Left renal pelvis (tissue), 4 donors: ENCODE measurements at places on chromosomes 7 and 10.

DNA sequence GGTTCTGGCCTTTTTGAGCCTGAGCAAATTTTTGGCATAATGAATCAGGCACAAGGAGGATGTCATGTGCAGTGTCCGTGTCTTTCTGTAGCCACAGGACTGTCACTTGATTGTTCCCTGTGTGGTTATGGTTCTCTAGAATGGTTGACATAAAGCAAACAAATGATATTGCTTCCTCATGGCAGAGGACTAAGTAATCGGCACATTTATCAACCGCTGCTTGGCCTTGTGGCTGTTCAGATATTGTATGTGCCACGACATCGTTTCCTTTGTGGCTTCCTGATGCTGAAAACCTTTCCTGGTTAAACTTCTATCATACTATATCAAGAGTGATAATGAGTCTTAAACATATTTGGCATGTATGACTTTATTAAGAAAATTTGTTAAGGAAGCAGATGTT is 598.8 kb downstream of the SUGCT start:
- DNase-seq: no peak

- DNase-seq: no peak
Measured at GRCh38 chr7:82194016-82194643, 249.4 kb downstream of the CACNA2D1 start.

DNA sequence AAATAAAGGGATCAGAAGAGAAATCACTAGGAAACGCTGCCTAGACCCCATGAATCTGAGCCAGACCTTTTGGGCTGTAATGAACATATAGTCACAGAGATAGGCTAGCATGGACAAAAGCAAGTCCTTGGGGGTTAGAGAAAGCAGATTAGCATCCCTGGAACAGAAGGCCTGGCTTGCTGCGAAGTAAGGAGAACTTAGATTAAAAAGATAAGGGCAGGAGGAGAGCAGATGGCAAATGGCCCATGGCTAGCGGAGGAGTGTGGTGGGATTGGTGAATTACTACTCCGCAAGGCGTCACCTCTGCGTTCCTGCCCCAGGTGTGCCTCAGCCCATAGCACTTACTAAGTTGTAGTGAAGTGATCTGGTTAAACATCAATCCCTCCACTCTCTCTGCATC is 92.3 kb upstream of the ZNF438 start:
- no peak for DNase-seq

DNA sequence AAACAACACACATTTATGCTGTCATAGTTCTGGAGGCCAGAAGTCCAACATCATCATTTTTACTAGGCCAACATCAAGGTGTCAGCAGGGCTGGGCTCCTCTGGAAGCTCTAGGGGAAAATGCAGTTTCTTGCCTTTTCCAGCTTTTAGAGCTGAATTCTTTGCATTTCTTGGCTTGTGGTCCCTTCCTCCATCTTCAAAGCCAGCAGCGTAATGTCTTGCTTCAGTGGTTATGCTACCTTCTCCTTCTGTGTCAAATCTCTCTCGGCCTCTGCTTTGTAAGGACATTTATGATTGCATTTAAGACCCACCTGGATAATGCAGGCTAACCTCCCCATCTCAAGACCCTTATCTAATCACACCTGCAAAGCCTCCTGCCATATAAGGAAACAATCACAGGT is 66.5 kb upstream of the ANKRD1 start:
- no peak for DNase-seq

- DNase-seq: no peak
Measured at GRCh38 chr10:60954035-60954434, 10.1 kb upstream of the RHOBTB1 start.

DNA sequence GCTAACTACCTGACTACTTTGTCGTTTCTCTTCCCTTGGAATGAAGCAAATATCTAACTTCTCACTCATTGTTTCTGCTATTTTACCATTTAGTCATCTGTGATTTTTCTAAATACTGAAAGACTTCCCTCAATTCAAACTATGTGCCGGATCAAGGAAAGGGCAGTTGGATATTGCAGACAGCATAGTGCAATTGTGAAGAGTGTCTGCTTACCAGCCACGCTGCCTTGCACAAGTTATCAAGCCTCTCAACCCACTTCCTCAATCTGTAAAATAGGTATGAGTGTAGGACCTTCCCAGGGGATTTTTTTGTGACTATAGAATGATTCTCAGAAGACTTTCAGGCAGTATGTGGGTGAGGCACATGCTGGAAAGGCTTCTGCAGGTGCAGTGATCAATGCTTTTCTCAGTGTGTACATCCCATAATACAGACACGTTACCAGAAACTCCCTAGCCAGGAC is 54.3 kb downstream of the EGFR start:
- DNase-seq: no peak

GRCh38 chr10:125130916-125131315 is 29.4 kb downstream of the CTBP2 start:
- no peak for DNase-seq

- DNase-seq: no peak
Measured at GRCh38 chr10:97307441-97307840, 11.6 kb upstream of the FRAT1 start.

DNA sequence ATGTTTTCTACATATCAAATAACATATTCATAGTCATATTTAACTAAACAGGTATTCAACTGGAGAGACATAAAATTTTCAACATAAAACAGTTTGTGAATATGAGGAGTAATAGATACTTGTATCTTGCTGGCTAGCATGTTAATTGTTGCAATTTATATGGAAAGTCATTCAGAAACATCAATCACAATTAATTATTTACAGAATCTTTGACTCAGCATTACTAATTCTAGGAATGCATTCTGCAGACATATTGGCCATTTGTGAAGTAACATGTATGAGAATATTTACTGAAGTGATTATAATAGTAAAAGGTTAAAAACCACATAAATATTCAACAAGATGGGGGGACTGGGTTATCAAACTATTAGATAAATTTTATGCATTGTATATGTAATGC is 203.7 kb downstream of the TSPAN12 start:
- no peak for DNase-seq

DNA sequence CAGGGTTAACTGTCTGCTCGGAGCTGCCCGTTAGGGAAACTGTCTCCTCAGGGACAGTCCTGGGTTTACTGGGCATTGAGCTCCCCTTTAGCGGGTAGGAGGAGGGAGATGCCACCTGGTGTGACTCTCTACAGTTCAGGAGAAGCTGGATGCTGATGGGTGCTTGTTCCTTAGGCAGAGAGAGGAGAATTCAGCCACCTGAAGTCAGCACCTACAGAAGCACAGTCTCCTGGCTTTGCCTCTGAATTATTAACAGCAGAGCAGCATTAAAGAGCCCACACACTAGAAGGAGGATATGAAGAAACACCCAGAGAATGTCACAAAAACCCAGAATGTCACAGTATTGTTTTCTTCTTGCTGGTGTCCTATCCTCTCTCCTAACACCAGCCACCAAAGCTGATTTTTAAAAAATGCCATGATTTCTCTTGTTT is 696 bp downstream of the GIMAP4 start:
- no peak for DNase-seq
